ENCODE measurements at places on chromosomes 11 and 22.

- peak; percentile 71 for DNase-seq
These were observed 19.3 kb downstream of the TSSC4 start for GRCh38 chr11:2419638-2420501.

- no peak for DNase-seq
These were observed 101.3 kb upstream of the E2F8 start for GRCh38 chr11:19342036-19342435.

DNA sequence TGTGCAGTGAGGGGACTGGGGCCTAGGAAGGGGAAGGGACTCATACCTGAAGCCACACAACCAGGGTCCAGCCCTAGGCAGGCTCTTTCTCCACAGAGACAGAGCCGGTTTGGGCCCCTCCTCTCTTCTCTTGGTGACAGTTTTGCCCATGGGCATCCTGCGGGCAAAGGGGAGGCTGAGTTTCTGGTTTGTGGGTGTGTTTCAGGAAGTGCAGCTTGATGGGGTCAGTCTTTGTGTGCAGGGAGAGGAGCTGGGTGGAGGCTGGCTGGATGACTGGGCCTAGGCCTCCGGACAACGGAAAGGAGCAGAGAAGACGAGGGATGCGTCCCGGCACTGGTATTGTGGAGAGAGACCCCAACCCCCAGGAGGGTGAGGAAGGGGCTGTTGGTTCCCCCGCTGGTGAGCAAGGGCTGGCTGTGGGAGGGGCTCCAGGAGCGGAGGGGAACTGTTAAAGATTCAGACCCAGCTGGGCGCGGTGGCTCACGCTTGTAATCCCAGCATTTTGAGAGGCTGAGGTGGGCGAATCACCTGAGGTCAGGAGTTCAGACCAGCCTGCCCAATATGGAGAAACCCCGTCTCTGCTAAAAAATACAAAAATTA lies 23.4 kb upstream of the CELSR1 start:
- DNase-seq, result no peak

DNA sequence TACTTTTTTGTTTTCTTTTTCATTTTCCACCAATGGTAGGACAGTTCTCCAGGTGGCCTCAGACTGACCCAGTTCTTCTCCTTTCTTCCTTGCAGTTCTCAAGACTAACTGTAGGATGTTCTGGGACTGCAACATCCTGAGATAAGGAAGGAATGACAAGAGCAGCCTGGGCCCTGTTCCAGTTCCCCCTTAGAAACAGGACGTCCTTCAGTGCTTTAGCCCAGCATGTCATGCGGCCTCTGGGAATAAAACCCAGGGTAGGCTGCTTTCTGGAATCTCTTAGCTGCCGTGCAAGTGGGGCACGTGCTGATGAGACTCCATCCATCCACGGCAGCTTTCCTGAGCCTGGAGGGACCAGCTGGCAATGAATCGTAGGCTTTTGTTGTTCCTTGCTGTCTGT lies 24.0 kb upstream of the CADM1 start:
- DNase-seq, result no peak

GRCh38 chr11:116718955-116719501 lies 53.8 kb downstream of the BUD13 start:
- no peak for DNase-seq

Measured in CD4-positive, alpha-beta T cell treated with Interleukin-12 subunit alpha and Interleukin-12 subunit beta, for 1 hour (primary cell).